ENCODE measurements at places on chromosomes 7 and 10.

DNA sequence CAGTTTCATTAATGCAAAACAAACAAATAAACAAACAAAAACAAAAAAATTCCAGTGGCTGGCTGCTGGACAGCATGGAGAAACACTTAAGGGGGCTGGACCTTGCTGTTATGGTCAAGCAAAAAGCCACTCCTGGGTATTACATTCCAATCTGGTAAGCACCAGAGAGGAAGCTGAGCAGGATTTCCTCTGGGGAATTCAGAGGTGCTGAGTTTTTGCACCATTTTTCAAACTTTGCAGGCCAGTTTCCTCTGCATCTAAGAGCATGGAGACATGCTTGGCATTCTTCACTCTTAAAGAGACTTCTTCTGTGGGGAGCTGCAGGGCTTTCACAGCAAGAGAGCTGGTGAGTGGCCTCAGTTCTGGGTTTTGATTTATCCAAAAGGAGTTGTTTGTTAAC is 84.5 kb downstream of the FZD1 start:
- no peak for DNase-seq

GRCh38 chr7:151491859-151492258 is 27.8 kb downstream of the RHEB start:
- DNase-seq, result no peak

DNA sequence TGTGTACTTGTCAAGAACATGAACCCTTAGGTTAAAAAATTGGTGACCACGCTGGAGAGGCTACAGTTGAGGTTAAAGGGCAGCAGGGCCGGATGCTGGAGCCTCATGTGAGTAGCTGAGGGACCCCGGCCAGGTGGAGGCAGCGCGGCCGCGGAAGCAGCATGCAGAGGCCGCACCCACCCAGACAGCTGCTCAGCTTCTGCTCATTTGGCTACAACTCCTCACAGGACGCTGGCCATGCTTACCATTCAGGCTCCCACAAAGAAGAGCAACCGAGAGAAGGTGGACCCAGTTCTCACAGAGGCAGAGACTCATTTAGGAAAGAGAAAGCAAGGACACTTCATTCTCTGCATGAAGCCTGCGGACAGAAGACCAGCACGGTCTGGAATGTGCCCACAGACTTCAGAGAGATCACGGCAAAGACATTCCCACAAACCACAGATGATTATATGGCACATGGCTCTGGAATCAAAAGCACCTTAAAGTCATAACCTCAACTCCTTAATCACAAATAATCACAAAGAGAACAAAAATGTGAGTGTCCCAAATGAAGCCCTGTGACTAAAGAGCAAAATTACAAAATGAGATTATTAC is 94.4 kb downstream of the VOPP1 start:
- DNase-seq, result no peak

GRCh38 chr10:1549591-1550290 is 187.6 kb downstream of the ADARB2 start:
- no peak for DNase-seq

DNA sequence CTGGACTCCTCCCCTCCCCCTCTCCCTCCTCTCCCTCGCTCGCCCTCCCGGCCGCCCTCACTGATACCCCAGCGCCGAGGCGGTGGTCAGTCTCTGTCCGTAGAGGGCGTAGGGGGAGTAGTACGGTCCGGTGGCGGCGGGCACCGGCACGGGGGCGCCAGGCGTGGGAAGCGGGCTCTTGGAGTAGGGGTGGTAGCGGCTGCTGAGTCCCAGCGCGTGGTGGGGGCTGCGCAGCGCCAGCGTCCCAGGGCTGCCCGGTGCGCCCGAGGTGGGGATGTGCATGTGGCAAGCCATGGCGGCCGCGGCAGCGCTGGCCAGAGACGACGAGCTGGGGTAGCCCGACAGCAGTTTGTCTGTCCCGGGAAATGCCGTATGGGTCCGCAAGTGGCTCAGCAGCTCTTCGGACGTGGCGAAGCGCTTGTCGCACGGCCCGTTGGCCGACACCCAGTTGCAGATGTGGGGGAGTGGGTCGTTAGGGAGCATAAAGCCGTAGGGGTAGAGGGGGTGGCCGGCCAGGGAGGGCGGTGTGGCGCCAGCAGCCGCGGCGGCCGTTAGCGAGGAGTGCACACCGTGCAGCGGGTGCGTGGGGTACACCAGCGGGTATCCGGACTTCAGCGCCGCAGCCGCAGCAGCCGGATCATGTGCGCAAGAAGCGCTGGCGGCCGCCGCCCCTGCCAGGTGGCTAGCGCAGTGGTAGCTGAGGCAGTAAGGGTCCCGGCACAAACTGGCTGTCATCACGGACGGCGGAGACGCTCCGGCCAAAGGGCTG is 2.7 kb downstream of the ZNF503 start:
- no peak for DNase-seq

- no peak for DNase-seq
These were observed 41.4 kb downstream of the NRF1 start for GRCh38 chr7:129652914-129653313.

- DNase-seq, result no peak
These were observed at the start of gene ACTA2 for GRCh38 chr10:88952647-88953111. ACTA2 (minus strand) TSS chr10:88952773; CDS start chr10:88948930, 3,843 bp downstream.

DNA sequence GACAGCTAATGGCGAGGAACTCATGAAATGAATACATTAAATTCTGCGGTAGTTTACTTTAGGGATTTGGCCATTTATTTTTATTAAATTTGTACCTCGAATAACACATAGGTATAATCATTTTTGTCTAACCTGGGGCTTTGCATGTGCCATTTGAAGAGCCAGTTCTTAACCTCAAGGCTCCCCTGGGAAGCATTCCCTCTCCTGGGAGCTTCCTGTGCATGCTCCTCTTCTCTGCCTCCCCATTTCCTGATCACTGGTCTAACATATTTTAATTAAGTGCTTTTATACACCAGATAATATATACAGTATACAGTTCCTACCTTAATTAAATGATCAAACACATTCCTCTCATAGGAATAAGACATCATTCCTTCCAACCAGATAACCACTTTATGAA is 183.9 kb upstream of the FZD1 start:
- no peak for DNase-seq

DNA sequence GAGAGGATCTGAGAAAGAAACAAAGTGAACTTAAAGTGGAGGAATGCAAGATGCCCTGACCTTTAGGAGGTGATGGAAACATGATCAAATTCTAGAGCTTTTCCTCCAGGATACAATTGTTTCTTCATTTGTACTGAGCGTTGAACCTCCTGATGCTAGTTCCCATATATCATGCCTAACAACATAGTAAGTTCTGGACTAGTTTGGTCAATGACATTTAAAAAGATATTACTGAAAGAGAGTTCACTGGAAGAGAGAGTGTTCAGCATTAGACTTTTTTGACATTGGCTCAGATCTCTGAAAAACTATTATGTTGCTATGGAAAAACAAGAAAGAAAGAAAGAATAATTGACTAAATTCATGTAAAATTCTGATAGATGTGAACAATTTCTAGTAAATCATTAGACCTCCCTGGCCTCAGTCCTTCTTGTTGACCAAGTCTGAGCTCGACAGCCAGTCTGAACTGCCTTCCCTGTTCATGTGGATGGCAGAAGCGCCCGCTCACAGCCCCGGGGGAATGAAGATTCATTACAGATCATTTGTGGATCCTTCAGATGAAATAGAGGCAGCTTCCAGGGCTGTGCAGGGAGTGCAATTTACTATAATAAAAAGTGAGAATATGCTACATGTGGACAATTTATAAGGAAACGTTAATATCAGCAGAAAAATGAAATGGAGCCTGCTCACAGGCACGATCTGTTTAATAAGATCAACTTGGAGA is 442.1 kb downstream of the GRID1 start:
- DNase-seq, result no peak

DNA sequence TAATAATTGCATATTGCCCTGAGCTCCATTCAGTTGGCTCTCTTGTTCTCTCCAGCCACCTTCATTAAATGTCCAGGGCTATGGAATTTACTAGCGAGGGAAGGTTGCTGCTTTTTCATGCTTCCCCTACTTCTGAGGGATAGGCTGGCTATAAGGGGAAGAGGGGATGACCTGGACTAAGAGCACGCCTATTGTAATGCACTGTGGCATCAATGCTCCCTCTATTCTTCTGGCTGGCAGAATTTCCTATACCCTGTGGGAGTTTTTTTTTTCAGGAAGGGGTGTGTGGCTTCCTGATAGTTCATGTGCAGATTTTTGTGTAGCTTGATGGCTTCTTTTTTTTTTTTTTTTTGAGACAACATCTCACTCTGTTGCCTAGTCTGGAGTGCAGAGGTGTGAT is 155.8 kb downstream of the SND1 start:
- DNase-seq, result no peak

DNA sequence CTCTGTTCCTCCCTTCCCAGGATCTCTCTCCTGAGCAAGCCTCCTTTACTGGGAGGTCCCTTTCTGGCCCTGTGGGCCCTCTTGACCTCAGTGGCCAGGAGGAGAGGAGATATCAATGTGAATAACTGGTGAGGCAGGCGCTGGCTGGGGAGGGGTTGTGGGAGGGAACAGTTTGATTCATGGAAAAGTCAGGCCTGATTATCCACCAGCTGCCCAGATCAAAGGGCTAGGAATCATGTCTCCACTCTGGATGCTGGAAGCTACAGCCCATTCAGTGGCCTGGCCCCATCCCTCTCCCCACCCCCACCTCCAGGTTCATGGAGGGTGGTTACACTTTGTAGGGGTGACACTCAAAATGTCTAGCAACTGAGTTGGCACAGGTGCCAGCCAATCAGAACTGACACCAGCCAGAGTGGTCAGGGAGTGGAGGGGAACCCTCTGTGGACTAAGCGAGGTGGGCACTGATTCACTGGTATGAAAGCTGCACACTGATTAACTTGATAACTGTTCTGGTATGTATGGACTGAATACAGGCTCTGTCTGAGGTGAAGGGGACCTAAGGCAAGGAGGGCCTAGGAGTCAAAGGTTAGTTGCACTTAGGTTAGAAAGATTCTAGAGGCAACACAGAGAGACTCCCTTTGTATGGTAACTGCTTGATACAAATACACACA is 4.8 kb downstream of the PRRT4 start:
- no peak for DNase-seq

- DNase-seq, result no peak
These were observed 42.1 kb downstream of the CFAP46 start for GRCh38 chr10:132900211-132900756.

- no peak for DNase-seq
These were observed 56.6 kb downstream of the INPP5A start for GRCh38 chr10:132593900-132594876.

GRCh38 chr7:16563281-16564022 is 36.8 kb downstream of the LRRC72 start:
- DNase-seq, result no peak

DNA sequence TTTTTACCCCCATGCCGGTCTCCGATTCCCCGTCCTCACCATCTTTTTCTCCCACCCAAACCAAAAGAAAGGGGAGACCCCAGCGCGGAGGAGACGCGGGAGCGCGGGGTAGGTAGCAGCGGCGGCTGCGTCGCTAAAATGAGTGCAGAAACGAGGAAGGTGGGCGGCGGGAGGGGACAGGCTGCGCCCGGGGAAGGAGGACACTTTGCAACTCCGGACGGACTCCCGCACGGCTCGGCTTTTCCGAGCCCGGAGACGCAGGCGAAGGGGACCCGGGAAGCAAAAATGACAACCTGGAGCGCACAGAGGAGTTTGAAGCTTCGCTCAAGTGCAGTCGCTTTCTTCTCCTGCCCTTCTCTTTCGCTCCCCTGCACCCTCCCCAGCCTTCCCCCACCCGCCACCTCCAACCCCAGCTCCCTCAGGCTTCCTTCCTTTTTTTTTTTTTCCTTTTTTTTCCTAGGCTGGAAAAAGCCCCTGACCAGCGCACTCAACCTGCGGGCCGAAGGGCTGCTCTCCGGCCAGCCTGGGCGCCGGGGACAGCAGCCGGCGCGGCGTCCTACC is 453 bp downstream of the SFMBT2 start:
- DNase-seq, result peak; percentile 60

DNA sequence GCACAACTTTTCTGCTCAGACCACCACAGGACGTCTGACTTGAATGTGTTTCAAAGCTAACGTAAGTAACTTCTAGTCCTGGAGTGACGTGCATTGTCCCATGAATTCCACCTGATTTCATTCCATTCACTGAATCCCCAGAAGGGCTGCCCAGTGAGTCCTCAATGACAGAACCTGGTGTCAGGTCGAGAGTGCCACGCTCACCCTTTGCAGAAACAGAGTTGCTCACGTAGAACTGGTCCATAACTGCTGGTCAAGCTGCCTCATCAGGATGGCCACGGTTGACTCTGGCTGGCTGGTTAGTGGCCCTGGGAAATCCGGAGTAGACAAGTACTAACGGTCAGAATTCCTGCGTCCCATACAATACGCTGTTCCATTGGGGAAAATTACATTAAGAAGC is 50.6 kb upstream of the UBE3C start:
- DNase-seq, result no peak

GRCh38 chr10:95860166-95860940 is 47.4 kb upstream of the CC2D2B start:
- DNase-seq, result no peak

- DNase-seq, result no peak
These were observed 121.3 kb downstream of the AVL9 start for GRCh38 chr7:32616625-32617024.

GRCh38 chr10:113037218-113037617 is 87.2 kb downstream of the TCF7L2 start:
- no peak for DNase-seq

DNA sequence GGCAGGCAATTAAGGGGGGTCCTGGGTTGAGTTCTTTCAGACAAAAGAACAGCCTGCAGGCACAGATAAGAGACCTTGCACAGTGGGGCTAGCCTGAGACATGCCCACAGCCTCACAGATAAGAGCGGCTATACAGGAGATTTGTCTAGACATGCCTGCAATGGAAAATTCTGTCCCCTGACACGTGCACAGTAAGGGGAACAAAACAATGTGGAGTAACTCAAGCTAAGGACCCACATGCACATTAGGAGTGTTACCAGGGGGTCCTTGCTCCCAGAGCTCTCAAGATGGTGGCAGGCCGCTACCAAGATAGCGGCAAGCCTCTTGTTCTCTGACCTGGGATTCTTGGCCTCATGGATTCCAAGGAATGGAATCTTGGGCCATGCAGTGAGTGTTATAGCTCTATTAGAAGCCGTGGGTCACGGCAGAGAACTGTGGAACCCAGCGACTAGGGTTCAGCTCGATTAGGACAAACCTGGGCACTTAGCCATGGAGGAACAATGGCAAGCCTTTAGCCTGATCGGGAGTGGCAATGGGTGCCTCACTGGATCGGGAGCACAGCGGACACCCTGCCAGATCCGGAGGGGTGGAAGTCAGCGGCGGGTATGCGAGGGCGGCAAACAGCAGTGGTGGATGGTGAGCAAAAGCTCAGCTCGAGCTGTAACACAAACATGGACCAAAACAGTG is 196.9 kb downstream of the CCSER2 start:
- DNase-seq, result no peak

DNA sequence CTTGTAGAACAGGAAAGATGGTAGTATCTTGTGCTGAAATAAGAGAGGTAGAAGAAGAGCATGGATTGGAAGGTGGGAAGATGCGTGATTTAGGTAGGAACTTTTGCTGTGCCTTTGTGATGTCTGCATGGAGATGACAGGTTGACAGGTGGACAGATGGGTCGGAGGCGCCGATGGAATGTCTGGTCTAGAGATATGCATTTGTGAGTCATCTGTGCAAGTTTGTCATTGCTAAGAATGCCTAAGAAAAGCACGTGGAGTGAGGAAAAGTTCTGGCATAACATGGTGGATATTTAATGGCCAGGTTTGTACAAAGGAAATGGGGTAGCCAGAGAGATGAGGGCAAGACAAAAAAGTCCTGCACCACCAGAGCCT is 76.0 kb upstream of the ARMC3 start:
- DNase-seq, result no peak

- no peak for DNase-seq
These were observed 436 bp upstream of the SLC25A13 start for GRCh38 chr7:96322373-96322695.

GRCh38 chr10:5292196-5292735 is 72.5 kb upstream of the UCN3 start:
- no peak for DNase-seq

GRCh38 chr7:151727579-151728285 is 149.2 kb downstream of the PRKAG2 start:
- peak; percentile 68 for DNase-seq
